ENCODE measurements at places on chromosomes 5 and 9.
A peak's percentile ranks its signal among the peaks of the same experiment; 100 is the strongest.

DNA sequence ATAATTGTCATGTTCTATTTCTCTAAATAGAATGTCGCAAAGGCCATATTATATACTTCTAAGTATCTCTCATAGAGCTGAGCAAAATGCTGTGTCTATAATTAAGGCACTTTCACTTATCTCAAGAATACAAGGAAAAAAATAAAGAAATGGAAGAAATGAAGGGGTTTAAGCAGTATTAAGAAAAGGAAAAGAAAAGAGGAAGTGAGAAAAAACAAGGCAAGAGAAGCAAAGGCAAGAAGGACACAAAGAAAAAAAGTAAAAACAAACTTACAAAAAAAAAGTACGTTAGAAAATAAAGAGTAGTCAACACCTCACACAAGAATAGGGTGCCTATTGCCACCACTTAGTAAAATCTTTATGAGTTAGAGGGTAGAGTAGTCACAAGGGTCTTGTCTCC, 506.2 kb downstream of the GABRG2 start:
- no peak for DNase-seq

DNA sequence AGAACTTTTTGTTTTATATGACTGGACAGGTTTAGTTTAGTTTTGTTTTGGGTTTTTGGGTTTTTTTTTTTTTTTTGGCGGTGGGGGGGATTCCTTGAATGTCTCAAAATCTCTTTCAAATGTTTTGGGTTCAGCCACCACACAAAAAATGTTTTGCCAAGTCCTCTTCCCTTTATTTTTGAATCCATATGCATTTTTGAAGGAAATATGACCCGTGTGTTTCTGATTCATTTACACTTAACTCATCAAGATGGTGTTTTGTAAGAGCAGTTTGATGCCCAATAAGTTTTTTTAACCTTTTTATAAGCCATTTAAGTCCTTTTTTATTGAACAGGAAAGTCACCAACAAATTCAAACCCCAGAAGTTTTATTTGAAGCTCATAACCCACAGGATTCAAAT, 209.8 kb downstream of the CWC27 start:
- no peak for DNase-seq

DNA sequence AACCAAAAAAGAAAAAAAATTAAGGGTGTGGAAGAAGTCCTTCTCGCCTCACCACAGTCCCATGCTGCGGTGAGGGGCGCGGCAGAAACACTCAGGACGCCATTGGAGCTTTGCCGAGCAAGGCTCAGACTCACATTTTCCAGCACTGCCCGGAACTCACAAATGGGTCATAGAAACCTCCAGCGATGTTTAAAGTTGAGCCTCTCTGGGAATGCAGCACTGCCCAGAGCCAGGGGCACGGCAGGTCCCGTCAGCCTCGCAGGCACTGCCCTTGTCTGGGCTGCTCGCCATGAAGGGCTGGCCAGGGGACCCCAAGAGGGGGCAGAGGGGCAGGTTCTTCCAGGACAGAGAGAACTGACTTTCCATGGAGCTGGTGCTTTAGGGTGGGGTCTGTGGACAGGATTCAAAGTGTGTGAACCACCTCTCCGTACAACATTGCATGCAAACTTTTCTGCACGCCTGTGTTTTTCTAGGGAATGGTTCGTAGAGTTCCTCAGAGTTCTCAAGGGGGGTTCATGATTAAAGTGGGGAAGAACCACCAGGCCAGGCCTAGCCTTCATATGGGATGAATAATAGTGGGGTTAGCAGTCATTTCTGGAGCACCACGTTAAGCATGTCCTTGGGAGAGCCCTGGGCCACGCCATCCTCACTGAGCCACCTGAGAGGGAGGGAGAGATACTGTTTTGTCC, 38.4 kb downstream of the PRRX2 start:
- DNase-seq: peak; percentile 22

- no peak for DNase-seq
Measured at GRCh38 chr9:130817914-130818313, 17.1 kb upstream of the ABL1 start.

- DNase-seq: peak; percentile 87
Measured at GRCh38 chr5:140351609-140352334, 5.4 kb upstream of the HBEGF start.

GRCh38 chr5:68217047-68217355, 1.4 kb downstream of the PIK3R1 start:
- peak; percentile 37 for DNase-seq

- DNase-seq: no peak
Measured at GRCh38 chr5:79888643-79889042, 102.4 kb downstream of the MTX3 start.

- no peak for DNase-seq
Measured at GRCh38 chr5:126851501-126852011, 74.6 kb downstream of the LMNB1 start.

DNA sequence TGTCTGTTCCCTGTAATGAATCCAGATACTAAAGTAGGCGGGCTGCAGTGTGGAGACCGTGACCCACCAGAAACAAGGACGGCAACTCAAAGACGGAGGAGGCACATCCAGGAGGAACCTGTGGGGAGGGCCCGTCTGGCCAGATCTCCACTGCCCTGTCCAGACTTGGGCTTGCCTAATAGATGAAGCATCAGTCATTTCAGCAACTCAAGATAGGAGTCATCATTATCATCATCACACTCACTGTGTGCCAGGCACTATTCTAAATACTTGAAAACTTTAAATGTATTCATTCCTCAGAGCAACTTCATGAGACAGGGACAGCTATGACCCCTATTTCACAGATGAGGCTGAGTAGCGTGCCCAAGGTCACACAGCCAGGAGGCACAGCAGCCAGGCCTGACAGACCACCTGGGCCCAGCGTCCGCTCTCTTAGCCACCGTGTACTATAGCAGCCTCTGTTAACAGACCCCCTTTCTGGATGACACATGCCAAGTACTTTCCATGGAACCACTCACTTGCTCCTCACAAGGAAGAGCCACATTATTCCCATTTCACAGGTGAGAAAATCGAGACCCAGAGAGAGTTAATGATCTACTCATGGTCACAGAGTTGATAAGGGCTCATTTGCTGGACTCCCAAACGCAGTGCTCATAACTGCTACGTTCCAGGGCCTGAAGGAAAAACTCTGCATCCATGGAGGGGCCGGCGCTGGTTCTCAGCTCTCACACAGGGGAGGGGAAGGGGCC, 4.9 kb upstream of the IL4 start:
- no peak for DNase-seq

GRCh38 chr5:123755653-123756317, 243.8 kb downstream of the CSNK1G3 start:
- no peak for DNase-seq

DNA sequence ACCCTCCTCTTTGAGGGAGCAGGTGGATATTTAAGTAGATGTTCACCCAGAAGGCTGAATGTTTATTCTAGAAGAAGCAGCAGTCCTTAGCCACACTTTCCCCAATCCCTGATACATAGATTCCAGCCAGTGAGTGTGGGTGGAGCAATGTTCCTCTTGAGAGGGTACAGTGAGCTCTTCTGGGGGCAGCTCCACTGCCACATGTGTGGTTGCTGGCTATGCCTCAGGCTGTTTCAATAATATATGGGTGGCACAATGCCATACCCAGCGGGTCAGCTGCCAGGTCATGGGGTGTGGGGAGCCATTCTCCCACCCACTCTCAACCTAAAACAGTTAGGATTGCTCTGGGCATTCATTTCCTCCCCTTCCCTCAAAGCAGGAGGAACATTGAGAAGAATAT, 61.6 kb upstream of the DAB2 start:
- no peak for DNase-seq

- DNase-seq: no peak
Measured at GRCh38 chr9:33341182-33341581, 50.9 kb downstream of the NFX1 start.

DNA sequence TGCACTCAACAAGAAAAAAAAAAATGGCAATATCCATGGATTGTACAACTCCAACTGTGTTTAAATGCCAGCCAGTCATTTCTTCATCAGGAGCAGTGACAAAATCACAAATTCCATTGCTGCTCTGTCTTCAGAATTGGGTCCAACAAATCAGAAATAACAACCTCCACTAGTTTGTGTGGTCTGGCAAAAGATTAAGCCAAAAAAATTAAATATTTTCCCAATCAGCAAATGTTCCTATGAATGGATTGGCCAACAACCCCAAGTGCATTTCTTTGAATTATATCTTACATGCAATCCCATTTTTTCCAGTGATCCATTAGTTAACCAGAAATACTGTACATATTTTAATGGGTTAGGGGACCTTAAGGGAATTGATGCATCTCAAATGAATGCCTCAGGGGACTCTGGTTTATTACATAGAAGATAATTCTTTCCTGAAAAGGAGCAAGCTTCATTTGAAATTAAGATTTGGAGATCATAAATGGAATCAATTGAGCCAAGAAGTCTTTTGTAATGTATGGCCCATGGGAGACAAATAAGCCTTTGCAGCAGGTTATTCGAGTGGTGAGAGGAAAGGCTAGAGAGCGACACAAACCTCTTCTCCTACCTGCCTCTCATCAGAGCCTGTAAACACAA, 131.8 kb downstream of the TLE1 start:
- no peak for DNase-seq

DNA sequence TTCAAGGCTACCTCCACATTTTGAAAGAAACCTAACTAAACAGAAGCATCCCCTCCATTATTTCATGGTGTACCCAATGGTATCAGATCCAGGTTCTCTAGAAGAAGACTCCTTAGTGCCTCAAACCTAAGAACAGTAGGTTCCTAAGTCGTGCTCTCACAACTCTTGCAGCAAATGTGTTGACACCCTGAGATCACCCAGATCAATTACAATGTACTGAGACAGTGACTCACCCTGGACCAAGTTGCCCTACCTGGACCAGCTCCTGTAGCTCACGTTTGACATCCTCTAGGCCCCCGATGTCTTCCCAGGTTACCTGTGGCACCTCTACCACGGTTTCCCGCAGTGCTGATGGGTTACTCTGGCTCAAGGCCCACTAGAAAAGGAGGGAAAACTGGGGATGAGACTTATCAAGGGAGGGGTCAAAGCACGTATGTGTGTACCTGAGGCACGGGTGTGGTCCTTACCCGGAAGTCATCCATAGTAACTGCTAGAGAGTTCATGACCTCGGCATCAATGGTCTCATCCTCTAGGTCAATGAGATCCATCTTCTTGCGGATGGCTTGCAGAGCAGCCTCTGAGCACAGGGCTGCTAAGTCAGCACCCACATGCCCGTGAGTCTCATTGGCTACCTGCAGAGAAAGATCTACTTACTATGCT, 11.7 kb downstream of the VCP start:
- no peak for DNase-seq

- DNase-seq: no peak
Measured at GRCh38 chr9:103799959-103800358, 294.1 kb upstream of the SMC2 start.

Data from dermis blood vessel endothelial cell (primary cell).